ENCODE measurements at places on chromosomes 2 and 18.
A peak's percentile ranks its signal among the peaks of the same experiment; 100 is the strongest.

DNA sequence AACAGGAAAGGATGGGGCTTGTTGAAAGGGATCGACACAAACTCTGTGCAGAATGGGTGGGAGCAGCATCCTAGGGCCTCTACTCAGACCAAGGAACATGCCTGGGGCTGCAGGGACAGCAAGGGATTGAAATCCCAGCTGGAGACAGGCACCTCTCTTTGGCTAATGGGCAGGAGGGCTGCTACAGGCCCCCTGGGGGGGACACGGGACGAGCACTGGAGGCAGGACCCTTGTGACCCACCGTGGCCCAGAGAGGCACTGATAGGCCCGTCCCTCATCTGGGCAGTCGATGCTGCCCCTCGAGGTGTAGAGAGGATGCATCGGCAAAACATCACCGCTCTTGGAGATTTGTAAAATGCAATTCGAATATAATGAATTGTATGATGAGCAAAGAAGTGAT lies 5.1 kb downstream of the HS1BP3 start:
- DNase-seq, result no peak

GRCh38 chr2:97691166-97691565 lies 21.7 kb downstream of the C2orf92 start:
- no peak for DNase-seq

DNA sequence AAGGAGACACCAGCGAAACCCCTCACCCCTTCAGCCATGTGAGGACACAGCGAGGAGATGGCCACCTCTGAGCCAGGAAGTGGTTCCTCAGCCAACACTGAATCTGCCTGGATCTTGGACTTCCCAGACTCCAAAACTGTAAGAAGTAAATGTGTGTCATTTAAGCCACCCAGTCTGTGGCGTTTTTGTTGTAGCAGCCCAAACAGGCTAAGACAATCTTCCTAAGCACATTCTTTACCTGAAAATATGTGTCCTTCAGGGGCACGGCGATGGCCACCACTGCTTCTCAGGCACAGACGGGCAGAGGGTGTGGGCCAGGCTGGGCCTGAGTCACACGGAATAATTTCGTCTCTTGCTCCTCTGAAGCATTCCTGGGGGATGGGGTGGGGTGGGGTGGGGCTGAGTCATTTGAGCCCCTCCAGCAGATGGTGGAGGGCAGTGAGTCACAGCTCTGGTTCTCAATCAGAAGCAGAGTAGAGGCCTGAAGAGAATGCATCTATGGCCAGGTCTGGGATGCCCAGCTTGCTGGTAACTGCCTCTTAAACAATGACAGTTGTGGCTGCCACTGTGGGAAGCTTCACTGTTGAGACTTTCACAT lies 142.4 kb downstream of the CAPN13 start:
- no peak for DNase-seq

DNA sequence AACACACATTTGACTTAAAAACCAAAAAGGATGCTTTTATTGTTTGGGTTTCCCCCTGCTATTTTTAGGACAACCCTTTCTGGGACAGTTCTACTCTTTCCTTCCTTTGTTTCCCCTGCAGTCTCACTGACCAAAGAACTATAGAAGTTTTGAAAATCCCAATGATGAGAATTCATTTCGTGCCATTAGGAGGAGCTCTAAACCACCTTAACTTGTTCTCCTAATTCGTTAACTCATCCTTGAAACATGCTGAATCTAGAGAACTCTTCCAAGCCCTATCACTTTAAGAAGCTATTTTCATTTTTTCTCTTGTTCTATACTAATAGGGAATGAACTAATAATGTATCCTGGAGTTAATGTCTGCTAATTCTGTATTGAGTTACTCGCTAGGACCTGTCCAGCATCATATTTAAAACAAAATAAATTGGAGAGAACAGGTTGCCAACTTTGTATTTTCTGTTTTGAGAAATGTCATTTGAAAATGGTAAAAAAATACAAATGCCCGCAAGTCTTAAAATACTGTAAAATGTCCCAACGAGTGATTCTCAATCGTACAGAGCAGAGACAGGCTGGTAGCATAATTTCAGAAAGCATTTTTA lies 62.9 kb downstream of the AFTPH start:
- no peak for DNase-seq

GRCh38 chr2:236548179-236548921 lies 21.3 kb upstream of the ACKR3 start:
- DNase-seq, result no peak

DNA sequence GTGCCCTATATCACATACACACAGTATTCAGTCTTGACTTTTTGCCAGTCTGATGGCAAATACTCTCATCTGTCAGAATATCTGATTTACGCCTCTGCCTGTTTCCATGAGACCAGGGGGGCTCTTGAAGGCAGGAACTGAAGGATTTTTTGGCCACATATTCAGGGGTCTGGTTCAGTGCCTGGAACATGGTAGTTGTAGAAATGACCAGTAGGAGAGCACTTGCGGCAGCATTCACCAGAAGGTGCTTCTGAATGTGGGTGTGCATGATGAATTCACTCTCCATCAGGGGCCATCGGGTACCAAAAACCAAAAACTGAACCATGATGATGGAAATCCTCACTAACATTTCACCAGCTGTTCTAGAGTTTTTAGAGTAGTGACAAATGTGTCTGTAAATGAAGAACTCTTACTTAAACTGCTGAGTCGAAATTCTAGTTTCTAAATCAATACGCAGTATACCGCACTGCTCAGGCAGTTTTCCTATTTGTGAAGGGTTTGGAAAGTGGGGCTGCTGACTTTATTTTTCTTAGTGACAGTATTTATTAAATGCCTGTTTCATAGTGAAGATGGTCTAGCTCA lies 54.6 kb downstream of the MERTK start:
- no peak for DNase-seq

DNA sequence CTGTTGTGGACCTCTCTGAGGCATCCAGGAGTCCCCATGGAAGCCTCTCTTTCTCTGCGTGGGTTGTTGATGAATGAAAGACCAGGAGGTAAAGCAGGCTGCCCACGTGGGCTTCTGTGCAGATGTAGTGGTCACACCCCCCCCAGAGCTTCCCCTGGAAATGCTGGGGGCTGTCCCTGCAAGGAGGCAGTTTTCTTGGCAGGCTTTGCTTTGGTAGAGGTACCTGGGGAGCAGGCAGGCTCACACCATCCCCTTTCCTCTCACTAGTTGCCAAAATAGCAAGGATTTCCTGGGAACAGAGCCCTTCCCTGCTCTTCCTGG lies 97.6 kb upstream of the MAP3K20 start:
- no peak for DNase-seq

GRCh38 chr18:61612517-61612916 lies 279.3 kb downstream of the CDH20 start:
- no peak for DNase-seq

DNA sequence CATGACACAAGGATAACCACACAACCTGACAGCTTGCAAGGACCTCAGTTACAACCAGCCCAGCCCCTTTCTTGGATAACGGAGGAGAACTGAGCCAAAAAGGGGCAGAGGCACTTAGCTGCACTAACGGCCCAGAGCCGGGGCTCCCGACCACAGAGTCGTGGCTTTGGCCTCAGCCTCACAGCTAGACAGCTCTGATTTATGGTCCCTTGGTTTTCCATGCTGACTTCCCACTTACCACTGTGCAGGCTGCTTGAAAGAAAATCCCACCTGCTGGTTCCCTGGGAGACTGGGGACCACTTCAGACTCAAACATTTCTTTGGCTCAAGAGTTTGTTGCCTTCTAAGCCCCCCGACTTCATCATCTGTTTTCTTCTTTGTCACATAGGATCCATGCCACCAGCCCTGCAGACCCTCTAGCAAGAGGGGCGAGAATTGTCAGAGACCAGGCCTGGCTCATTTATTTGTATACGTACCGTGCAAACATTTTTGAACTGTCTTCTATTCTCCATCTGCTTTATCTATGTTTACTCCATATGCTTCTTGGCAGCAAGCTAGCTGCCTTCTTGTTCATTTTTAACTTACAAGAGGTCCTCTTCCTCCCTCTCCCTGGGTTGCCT lies 352.6 kb upstream of the MYT1L start:
- no peak for DNase-seq

GRCh38 chr2:122469147-122469546 lies 713.7 kb downstream of the TSN start:
- DNase-seq, result no peak

- no peak for DNase-seq
Observed at GRCh38 chr2:163715199-163715598, 20.6 kb downstream of the FIGN start.

DNA sequence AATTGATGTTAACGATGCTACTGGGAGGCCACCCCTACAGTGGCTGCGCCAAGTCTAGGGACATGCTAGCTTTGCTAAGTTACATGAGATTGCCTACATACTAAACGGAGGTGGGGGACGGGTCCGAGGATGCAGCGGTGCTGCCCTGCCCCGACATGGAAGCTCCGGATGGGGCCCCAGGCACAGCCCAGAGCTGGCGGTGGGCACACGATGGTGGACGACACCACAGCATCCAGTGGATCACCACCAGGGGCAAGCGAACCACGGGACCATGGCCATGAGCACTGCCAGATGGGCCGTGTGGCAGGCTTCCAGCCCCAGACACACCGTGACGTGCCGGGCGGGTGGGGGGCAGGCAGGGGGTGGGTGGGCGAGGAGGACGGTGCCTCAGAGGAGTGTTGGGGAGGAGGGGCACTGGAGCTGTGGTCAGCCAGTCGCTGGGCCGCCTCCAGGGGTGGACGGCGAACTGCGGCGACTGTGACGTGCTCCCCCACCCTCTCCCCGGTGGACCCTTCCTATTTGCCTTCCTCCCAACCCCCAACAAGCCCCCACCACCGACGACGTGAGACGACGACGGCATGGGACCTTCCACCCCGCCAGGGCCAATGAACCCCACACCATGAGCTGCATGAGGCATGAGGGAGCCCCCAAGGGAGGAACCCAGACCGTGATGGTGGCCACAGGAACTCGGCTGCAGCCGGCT lies 90.6 kb upstream of the ANKRD30BL start:
- no peak for DNase-seq

DNA sequence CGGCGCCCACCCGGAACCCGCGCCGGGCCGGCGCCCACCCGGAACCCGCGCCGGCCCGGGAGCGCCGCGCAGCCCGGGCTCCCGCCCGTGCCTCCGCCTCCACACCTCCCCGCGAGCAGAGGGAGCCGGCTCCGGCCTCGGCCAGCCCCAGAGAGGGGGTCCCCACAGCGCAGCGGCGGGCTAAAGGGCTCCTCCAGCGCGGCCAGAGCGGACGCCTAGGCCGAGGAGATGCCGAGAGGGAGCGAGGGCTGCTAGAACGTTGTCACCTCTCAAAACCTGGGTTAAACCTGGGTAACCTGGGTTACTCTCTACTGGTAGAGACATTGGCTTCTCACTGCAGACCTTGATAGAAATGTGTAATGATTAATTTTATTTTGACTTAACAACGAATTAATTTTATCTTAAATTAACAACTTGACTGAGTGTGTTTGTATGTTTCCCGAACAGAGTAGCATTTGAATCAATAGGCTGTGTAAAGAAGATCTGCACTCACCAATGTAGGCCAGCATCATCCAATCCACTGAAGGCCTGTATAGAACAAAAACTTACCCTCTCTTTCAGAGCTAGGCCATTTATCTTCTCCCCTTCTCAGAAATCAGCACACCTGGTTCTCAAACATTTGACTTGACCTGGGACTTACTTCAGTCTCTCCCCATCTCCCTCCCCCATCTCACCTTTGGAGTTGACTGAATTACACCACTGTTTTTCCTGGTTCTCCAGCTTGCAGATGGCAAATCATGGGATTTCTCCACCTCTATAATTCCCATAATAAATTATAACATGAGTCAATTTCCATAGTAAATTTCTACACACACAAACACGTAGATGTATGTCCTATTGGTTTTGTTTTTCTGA lies 242.7 kb downstream of the ASXL3 start:
- DNase-seq, result no peak

- DNase-seq, result no peak
Observed at GRCh38 chr2:195818526-195818925, 161.5 kb downstream of the SLC39A10 start.

DNA sequence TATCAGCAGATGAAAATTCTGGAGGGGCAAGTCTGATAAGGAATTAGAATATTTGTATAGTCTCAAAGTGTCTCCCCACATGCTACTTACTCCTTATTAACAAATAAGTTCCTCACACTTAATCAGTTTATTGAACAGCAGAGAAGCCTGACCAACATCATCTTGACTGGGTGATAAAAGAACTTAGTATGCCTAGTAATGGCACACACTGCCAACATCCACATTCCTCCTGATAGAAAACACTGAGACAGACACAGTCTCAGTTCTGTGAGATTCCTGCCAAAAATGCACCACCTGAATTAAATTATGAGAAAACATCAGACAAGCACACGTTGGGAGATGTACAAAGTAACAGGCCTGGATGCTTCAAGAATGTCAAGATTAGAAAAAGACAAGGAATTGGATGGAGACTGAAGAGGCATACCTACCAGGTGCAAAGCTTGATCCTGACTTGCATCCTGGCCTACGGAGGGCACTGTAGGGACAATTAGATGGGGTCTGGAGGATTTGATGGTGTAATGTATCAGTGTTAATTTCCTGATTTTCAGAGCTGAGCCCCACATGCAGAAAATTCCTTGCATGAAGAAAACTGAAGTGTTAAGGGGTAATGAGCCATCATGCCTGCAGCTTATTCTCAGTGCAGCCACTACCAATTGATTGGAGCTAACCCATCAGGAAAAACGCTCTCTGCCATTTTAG lies 200.4 kb upstream of the SH3BP4 start:
- no peak for DNase-seq

GRCh38 chr2:11505652-11506610 lies 27.9 kb upstream of the GREB1 start:
- peak; percentile 35 for DNase-seq

DNA sequence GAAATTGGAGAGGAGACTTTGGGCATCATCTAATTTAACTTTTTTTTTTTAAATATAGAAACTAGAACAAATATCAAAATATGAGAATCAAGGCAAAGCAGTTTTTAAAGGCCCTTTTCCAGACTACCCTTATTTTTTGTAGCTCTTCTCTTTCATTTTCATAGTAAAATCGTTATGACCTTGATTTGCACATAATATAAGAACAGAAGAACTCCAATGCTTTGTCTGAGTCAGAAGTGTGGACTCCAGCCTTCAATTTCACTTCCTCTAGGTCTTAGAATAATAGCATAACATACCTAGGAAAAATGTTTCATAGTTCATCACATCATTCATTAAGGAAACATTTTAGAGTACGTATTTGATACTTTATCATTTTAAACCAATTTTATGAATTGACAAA lies 74.4 kb downstream of the ANKRD12 start:
- no peak for DNase-seq

GRCh38 chr2:118973542-118973951 lies 31.6 kb downstream of the MARCO start:
- no peak for DNase-seq

DNA sequence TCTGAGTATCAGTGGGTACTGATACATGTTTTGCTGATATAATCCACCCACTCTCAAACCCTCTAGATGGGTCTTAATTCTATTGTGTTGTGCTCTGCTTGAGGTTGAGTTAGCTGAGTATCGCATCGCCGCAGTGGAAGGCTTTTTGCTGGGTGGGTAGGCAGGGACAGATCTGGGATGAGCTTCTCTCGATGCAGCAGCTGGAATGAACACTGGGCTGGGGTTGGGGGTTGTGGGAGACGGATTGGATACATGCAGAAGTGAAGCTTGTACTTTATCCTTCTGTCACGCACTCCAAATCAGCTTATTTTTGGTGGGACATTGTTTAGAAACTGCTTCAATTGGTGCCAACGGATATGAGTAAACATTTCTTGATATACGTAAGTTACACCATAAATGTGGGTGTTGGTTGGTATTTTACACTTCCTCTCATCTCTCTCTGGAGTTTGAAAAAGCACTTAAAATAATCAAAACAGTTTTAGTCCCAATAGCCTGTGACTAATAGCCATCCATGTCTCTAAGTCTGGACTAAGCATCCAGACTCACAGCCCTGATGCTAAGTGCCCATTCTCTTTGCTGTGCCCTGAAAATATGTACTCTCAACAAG lies 107.1 kb downstream of the POLE4 start:
- no peak for DNase-seq

All from GM12878 (cell line).